Stimulated activated CD4-positive, alpha-beta T cell treated with anti-CD3 and anti-CD28 coated beads, Interleukin-1b, Interleukin-23, amount 100 ng/mL, for 1 hour (primary cell): ENCODE measurements at places on chromosomes 3 and 15.

GRCh38 chr15:46607077-46607476 is 972.2 kb downstream of the SQOR start:
- DNase-seq, result no peak

- DNase-seq, result no peak
Measured at GRCh38 chr3:150822636-150823035, 59.7 kb upstream of the SIAH2 start.

GRCh38 chr3:7709376-7710082 is 792.1 kb upstream of the LMCD1 start:
- DNase-seq, result no peak

DNA sequence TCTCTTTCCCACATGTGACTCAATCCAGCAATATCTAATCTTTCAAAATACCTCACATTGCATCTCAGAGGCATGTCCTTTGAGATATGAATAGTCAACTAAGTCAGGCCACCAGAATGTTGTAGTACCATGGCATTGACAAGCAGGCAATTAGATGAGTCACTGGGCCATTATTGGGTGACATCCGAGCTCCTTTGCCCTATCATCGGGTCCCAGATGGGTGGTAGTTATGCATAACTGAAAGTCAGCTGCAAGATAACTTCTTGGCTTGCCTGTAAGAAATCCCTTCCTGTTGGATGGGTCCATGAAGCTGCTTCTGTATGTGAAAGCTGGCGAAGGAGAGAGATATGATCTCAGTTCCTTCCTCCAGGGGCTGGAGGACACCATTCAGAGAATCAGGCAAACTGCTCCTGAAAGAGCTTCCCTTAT is 32.8 kb downstream of the ARRDC4 start:
- DNase-seq, result no peak

- no peak for DNase-seq
Measured at GRCh38 chr15:63402498-63403253, 21.0 kb upstream of the CA12 start.

DNA sequence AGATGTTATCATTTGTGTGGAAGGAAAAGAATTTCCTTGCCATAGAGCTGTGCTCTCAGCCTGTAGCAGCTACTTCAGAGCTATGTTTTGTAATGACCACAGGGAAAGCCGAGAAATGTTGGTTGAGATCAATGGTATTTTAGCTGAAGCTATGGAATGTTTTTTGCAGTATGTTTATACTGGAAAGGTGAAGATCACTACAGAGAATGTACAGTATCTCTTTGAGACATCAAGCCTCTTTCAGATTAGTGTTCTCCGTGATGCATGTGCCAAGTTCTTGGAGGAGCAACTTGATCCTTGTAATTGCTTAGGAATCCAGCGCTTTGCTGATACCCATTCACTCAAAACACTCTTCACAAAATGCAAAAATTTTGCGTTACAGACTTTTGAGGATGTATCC is 15.1 kb downstream of the KLHL24 start:
- no peak for DNase-seq
